ENCODE measurements at places on chromosomes 1 and 21.

- no peak for DNase-seq
Observed at GRCh38 chr21:34889320-34889675, 159.8 kb downstream of the RUNX1 start.

DNA sequence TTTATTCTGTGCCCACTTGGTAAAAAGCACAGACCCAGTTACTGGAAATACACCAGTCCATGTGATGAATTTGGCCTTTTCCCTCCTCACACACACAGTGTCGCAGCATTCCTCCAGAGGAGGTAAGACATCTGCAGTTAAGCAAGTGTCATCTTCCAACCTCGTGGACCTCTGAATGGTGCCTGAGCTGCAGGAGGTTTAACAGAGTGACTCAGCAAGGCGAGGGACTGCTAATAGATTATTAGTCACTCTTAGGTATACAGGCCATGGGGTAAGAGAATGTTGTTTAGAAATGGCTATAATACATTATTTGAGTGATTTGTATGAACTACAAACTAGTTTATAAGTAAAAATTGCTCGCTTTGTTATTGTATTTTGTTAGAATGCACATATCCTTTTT lies 8.6 kb upstream of the LRRC8B start:
- peak; percentile 73 for DNase-seq

DNA sequence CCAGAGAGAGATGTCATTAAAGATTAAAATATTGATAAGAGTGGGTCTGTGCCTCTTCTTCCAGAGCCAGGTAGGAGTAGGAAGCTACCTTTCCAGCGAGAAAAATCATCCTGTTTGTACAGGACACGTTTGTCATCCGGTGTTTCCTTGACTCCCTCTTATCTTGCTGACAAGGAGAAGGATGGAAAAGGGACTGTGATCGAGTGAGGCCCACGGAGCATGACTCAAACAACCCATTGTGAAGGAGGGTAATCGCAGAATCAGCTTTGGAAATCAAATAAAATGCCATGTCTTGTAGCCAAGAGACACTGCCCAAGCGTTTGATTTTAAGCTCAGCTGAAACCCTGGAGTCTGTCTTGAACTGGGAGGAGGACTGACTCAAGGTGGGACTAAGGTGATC lies 97.7 kb downstream of the IGSF21 start:
- no peak for DNase-seq

GRCh38 chr1:228176024-228176395 lies 10.4 kb downstream of the IBA57 start:
- DNase-seq = no peak

- DNase-seq = no peak
Observed at GRCh38 chr1:227776331-227776771, 39.1 kb upstream of the PRSS38 start.

DNA sequence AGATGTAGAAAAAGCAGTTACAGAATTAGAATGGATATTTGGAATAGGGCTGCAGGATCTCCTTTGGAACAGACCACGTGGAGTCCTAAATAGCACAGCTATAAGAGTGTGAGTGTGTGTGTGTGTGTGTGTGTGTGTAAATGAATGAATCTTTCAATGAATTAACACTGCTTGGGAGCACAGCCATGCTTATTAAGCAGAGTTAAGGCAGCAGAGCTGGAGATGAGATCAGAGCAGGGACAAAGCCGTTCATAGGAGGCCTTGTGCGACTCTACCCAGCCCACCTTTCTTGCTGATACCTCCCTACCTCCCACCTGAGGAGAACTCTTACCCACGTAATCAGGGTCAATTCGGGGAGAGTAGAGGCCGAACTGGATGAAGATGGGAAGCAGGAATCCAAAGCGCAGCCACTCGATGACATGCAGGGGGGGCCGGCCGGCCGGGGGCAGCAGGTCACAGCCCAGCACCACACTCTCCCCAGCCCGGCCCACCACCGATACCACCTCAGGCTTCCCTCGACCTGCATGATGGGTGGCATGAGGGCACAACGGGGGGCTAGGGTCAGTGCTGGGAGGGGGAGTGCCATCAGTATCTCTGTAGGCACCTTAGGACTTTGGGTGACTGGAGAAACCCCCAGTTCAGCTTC lies 2.7 kb downstream of the IGSF9 start:
- no peak for DNase-seq

- no peak for DNase-seq
Observed at GRCh38 chr1:78468521-78468920, 22.3 kb upstream of the PTGFR start.
